Fibroblast of skin of left quadriceps (primary cell): ENCODE measurements at places on chromosomes 7 and 10.
A peak's percentile ranks its signal among the peaks of the same experiment; 100 is the strongest.

GRCh38 chr10:101897633-101898032 is 54.0 kb upstream of the KCNIP2 start:
- DNase-seq: no peak

DNA sequence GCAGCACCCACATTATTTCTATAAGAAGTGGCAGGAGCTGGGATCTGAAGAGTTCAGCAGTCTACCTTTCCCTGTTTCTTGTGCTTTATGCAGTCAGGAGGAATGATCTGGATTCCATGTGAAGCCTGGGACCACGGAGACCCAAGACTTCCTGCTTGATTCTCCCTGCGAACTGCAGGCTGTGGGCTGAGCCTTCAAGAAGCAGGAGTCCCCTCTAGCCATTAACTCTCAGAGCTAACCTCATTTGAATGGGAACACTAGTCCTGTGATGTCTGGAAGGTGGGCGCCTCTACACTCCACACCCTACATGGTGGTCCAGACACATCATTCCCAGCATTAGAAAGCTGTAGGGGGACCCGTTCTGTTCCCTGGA is 874 bp upstream of the RBP3 start:
- DNase-seq: no peak

GRCh38 chr7:41508755-41509154 is 194.1 kb downstream of the INHBA start:
- DNase-seq: no peak

GRCh38 chr7:142809671-142810070 is 38.9 kb downstream of the PRSS2 start:
- DNase-seq: no peak

DNA sequence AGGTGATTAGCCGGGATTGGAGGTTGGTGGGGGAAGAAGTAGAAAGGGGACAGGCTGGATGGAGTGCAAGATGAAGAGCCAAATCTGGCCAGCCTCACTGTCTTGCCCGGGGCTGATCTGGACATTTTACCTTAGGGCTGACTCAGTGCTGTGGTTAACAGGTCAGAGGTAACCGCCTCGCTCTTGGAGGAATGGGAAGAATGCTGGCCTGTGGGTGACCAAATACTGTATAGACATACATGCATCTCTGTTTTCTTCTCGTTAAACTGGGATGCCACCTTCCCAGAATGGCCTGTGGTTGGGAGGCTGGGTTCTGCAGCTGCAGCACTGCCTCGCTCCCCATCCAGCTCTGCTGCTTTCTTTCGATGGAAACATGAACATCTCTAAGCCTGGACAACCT is 120.0 kb downstream of the SEC23IP start:
- no peak for DNase-seq

GRCh38 chr7:106426803-106427202 is 142.0 kb upstream of the NAMPT start:
- DNase-seq: no peak

DNA sequence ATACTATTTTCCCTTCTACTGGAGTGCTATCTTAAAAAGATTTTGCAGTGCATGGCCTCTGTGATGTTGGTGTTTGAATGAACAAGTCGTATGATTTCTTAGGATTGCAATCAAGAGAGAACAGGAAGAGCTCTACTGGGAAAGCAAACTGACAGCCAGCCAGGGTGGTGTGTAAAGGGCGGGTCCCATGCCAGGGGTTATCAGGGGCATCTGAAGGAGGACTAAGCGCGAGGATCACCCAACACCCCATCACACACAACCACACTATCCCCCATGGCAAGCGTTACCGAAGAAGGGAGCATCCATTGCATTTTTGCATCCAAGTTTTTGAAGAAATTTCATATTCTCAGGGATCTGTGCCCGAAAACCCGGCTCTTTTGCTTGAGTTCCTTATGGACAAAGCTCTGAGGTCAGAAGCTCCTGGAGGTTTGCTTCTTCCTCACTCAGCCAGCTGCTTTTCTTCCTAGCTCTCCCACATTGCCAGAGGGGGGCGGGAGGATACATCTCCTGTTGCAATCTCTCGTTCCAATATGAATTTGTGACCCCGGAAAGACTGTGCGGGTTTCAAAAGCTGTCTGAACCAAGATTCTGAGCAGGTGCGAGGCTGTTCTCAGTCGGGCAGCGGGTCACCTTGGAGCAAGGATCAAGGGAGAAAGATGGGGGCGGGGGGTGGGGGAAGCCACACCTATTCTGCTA is 5.2 kb downstream of the NEUROD6 start:
- DNase-seq: no peak

DNA sequence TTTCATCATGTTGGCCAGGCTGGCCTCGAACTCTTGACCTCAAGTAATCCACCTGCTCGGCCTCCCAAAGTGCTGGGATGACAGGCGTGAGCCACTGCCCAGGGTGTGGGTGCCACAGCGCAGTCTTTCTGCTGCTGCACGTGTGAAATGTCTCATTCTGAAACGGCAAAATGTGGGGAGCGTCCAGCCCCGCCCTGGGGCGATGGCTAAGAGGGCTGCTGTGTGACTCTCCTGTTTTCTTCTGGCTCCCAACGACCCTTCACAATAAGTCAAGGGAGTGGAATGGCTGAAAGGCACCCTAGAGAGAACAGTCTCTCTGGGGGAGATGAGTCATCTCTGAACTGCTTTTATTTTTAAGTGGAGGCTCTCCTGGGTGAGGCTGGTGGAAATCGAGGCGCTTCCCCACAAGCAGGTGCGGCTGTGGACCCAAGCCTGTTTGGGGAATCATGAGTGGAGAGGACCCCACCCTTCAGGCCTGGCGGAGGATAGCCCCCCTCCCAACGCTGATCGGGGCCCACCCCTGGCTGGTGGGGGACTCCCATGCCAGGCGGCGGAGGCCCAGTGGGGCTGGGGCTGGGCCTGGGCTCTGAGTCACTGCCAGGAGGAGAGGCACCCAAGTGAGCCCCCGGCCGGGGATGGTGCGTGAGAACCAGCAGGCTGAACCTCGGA is 18.0 kb downstream of the ADAP1 start:
- DNase-seq: no peak

GRCh38 chr10:4067531-4067930 is 282.5 kb upstream of the KLF6 start:
- DNase-seq: no peak

DNA sequence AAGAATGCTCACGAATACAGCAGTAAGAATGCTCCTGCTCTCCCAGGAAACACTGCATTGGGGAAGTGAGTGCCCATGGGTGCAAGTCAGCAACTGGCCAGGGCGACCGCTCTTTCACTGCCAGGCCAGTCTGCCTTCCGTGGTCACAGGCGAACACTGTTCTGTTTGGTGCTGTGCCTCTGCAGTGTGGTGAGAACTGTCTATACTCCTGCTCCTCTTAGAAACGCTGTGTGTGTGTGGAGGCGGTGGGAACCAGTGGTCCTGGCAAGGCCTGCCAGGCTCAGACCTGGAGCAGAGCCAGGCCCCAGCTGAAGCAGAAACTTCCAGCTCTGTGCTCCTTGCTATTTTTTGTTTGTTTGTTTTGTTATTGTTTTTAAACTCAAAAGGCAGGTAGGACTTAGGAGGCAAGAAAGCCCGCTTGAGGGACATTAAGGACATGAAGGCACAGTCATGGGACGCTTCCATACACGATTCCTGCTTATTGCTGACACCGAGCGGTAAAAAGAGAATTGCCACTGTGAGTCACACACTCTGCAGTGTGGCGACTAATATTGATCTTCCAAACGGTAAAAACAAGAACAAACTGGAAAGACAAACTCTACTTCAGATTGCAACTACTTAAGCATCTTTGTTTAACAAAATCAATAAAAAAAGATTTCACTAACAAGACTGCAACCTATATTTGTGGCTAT is 430.8 kb downstream of the DNAJB6 start:
- DNase-seq: no peak

- DNase-seq: no peak
These were observed 158.4 kb downstream of the COBL start for GRCh38 chr7:51158211-51158610.

DNA sequence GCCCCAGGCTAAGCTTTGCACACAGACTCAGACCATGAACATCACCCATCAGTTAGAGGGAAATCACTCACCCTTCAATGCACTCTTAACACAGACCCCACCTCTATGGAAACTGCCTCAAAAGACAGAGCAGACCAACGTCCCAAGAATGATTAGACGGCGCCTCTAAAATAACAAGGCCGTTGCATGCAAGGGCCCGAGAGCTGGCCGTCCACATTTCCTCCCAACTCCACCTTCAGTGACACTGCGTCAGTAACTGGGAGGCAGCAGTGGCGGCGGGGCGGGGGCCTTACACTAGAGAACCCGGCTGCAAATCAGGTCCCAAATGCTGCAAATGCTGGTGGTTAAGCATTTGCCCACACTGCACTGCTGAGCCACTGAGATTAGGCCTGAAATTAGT is 115.0 kb downstream of the PTPRN2 start:
- no peak for DNase-seq

- peak; percentile 89 for DNase-seq
These were observed 55.3 kb downstream of the NCAPG2 start for GRCh38 chr7:158649279-158649678.

DNA sequence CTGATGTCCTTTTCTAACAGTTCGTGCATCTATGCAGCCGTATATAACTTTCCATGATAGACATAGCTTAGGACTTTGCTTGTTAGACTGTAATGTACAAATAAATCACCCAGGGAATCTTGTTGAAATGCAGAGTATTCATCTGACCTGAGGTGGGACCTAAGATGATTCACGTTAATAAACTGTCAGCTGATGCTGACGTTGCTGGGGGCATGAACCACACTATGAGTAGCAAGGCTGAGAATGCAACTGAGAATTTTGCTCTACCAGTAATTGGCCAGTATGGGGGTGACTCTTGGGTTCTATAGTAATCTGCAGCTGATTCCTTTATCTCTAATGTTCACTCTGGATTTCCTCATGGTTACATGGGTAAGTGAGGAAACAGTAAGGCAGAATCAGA is 130.1 kb upstream of the MALRD1 start:
- DNase-seq: peak; percentile 42

GRCh38 chr10:404991-405390 is 269.7 kb downstream of the ZMYND11 start:
- DNase-seq: no peak

DNA sequence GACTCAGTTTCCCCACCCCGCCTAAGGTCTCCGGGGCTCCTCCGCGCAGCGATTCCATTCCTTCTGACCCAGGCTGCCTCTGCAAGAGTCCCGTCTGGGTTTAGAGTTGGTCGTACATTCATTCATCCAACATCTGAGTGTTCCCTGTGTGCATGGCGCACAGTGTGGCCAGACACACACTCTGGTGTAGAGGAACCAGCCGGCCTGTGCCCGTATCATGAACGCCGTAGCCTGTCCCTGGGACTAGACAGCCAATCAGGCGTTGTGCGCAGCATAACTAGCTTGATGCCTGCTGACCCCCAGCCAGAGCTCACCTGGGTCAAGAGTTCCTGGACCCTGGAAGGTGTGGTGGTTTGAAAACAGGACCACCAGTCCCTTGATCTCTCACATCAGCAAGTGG is 20.9 kb upstream of the PDGFA start:
- DNase-seq: no peak

- DNase-seq: no peak
These were observed 106.9 kb downstream of the ZNF467 start for GRCh38 chr7:149666360-149666945.

DNA sequence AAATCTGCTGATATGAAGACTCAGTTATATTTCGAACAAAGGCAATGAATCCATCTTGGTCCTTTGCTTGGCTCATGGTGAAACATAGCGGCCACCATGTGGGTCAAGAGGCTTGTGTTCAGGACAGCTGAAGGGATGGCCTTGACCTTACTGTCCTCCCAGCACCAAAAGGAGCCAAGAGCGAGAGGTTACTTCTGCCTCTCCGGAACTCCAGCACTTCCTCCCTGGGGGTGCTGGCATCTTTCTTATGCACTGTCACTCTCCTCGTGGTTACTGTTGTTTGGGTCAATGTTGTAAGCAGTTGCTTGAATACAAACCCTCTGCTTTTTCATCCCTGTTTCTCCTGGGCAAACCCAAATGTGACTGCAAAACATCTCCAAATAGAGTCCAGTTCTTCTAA is 100.6 kb downstream of the RBM20 start:
- no peak for DNase-seq

DNA sequence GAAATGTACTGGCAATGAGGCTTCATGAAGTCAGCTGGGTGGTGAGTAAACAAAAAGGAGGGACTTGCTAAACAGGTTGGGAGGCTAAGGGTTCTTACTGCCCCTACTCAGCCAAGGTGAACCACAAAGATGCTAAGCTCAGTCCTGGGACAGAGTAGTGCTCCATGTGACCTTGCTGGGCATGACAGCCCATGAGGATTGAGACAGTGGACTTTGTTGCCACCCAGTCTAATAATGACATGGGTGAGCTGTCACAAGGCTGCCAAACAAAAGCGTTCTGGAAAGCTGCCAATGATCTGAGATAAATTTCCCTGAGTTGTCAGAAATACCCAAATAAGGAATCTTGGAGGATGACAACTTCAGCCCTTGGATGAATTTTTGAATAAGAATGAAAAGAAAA is 75.2 kb downstream of the CLEC2L start:
- DNase-seq: no peak

DNA sequence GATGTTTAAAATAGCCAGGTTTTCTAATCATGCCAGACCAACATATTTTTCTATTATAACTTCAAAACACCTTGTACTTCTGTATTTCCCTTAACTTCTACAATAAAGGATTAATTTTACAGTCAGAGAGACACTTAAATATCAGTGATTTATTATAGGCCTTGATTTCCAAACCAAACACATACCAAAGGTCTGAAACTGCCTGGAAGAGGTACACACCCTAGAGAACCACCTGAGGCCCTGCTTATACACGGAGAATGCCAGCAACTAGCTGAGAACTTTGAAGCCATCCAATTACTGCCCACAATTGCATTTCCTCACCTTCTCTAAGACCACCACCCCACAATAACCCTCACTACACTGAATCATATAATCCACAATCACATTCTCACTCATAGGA is 4.9 kb downstream of the CCDC6 start:
- DNase-seq: no peak

DNA sequence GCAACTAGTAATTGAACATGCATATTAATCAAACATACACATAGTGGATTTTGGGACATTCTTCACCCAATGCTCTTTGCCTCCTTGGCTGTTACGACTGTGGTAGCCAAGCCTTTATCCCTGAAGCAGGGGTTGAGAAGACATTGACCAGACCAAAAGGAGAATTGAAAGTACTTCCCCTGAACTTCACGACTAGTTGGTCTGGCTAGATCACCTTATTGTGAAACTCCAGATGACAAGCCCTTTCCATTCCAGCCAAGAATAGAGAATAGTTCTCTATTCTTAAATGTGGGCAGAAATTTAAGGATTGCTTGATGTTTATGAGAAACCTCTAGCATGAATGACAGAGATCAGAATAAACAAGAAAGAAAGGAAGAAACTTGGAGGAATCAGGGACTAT is 97.0 kb downstream of the LRMDA start:
- no peak for DNase-seq

- DNase-seq: no peak
These were observed 41.8 kb downstream of the FAM204A start for GRCh38 chr10:118300320-118300719.

- no peak for DNase-seq
These were observed 316.8 kb upstream of the STEAP1 start for GRCh38 chr7:89837515-89837914.

DNA sequence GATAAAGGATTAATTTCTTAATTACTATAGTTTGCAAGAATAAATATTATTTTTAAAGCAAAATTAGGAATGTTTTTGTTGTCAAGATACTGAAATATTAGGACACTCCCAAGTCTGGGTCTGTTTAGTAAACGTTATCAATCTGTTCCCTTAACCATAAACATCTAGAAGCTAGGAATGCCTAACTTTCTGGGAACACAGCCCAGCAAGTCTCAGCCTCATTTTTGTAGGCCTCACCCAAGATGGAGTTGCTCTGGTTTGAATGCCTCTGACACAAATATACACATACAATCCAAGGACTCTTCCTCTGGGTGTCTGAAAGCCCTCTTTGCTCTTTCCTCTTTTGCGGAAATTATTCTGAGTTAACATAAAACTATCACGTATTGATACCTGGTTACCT is 487.4 kb upstream of the CELF2 start:
- no peak for DNase-seq
